NCI-H1436 (cell line): ENCODE measurements at places on chromosomes 11 and 22.

DNA sequence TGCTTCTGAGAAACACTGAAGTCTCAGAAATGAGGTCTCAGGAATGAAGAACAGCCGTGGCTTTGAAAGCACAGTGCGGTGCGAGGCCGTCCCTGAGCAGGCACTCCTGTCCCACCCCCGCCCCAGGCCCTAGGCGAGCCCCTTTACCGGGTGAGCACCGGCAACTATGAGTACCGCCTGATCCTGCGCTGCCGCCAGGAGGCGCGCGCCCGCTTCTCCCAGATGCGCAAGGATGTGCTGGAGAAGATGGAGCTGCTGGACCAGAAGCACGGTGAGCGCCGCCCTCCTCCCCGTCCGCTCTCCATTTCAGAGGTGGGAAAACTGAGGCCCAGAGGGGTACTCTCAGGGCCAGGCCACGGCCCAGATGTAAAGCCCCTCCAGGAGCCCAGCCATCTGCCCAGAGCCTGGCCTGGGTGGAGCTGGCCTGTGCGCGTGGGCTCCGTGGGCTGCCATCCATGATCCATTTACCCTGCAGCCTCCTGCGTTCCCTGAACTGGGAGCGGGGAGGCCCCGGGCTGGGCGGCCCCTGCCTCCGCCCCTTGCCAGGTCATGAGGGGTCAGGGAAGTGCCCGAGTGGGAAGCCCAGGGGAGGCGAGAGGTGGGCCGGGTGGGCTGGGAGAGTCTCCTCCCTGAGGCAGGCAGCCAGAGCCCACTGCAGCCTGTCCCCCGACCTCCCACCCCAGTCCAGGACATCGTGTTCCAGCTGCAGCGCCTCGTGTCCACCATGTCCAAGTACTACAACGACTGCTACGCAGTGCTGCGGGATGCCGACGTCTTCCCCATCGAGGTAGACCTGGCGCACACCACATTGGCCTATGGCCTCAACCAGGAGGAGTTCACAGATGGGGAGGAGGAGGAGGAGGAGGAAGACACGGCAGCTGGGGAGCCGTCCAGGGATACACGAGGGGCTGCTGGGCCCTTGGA lies 9.5 kb downstream of the SLC16A8 start:
- DNase-seq = no peak

GRCh38 chr11:116740741-116741140 lies 32.0 kb downstream of the BUD13 start:
- no peak for DNase-seq

GRCh38 chr11:9875862-9876261 lies 212.0 kb downstream of the SWAP70 start:
- DNase-seq = no peak

- DNase-seq = no peak
Measured at GRCh38 chr11:45468267-45468856, 182.2 kb upstream of the SYT13 start.

GRCh38 chr11:2547806-2548205 lies 103.0 kb downstream of the KCNQ1 start:
- no peak for DNase-seq
